Inflammatory macrophage treated with lipopolysaccharide for 1 hour (primary cell): ENCODE measurements at places on chromosomes 4 and X.

DNA sequence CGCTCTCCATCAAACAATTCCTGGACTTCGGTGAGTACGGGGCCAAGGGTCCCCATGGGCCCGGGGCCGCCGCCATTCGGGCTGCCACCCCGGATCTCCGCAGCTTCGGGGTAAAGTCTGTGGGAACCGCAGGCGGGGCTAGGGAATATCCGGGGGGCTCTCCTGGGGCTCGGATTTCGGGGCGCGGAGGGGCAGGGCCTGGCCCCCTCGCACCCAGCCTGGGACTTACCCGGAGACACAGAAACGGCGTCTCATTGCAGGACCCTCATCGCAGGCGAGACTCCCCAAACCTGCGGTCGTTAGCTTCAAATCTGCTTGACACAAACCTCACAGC, 413 bp downstream of the PDK3 start:
- DNase-seq, result no peak

DNA sequence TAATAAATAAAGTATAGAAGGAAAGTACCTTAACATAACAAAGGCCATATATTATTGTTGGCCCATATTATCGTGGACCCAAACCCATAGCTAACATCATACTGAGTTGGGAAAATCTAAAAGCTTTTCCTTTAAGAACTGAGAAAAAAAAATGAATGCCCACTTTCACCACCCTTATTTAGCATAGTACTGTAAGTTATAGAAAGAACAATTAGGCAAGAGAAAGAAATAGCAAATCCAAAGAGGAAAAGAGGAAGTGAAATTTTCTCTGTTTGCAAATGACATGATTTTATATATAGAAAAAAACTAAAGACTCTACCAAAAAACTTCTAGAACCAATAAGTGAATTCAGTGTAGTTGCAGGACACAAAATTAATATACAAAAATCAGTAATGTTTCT, 1854.6 kb downstream of the PCDH7 start:
- DNase-seq, result peak; percentile 22

DNA sequence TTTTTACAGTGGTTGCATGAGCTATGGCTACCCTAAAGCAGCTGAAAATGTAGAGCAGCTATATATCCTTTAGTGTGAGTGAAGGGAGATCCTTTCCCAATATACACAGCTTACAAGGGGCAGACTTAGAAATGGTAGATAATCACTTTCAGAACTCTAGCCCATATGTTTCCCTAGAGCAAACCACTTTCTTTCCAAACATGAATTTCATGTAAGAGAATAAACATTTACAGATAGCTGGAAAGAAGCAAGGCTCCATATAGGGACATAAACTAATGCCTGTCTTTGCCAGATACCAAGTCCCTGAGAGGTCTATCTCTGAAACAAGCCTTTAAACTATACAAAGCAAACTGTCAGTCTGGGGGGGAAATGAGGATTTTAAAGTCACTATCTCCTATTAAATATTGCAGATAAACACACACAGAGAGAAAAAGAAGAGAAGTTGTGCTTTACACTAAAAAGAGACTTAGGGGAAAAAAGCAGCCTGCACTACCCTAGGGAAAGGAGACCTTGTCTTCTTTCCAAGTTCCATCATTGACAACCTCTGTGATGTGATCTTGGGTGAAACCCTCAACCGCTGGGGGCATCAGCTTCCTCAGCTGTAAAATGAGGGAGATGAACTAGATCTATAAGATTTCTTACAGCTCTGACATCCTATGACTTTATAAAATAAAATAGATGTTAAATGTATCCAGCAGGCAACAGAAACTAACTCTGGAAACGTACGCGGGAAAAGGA, 73.6 kb downstream of the TMEM156 start:
- DNase-seq, result no peak

GRCh38 chr4:184949020-184949419, 69.3 kb upstream of the HELT start:
- no peak for DNase-seq

GRCh38 chrX:17944833-17945497, 83.9 kb upstream of the RAI2 start:
- DNase-seq, result no peak

- no peak for DNase-seq
These were observed 99.4 kb upstream of the ATXN3L start for GRCh38 chrX:13419276-13419675.

- no peak for DNase-seq
These were observed 102.3 kb downstream of the SCD5 start for GRCh38 chr4:82696117-82696860.

GRCh38 chr4:18113710-18114331, 92.3 kb upstream of the LCORL start:
- no peak for DNase-seq

- DNase-seq, result peak; percentile 74
These were observed 4.5 kb downstream of the G6PD start for GRCh38 chrX:154541896-154542722.

- DNase-seq, result peak; percentile 52
These were observed 4.2 kb upstream of the TMSB4X start for GRCh38 chrX:12970691-12971202.

GRCh38 chrX:9370893-9371292, 94.0 kb upstream of the TBL1X start:
- peak; percentile 39 for DNase-seq

DNA sequence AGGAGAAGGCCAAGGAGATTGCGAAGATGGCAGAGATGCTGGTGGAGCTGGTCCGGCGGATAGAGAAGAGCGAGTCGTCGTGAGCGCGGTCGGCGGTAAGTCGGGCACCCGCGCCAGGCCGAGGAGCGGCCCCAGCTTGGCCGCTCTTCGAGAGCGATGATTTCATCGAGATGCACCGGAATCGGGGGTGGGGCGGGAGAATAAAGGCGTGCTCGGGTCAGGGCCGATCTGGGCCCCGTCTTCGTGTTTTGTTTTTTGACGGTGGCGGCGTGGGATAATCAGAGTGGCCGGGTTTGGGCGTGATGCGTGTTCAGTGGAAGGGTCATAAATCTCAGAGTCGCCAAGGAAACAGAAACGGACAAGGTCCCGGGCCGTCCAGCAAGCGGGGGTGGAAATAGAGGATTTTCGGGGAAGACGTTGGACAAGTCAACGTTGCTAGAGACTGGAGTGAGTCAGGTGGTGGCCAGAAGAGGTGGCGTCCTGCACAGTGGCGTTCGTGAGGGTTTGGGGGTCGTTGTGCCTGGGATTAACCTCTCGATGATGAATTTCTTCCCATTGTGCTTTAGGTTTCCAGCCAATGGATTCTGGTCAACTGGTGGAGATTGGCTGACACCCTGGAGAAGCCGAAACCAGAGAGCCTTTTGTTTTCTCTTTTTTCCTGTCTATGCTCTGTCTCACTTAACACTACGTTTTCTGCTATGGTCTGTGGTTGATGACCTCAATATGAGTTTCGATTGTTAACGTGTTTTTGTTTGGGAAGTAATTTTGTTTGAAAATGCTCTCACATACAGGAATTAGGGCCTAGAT, 882 bp downstream of the MRFAP1 start:
- peak; percentile 56 for DNase-seq

- DNase-seq, result no peak
These were observed 2.2 kb downstream of the RP2 start for GRCh38 chrX:46838974-46839480.

GRCh38 chr4:126766241-126766640, 866.5 kb upstream of the INTU start:
- no peak for DNase-seq

GRCh38 chrX:115183980-115184379, 5.2 kb upstream of the RBMXL3 start:
- no peak for DNase-seq

- DNase-seq, result peak; percentile 64
These were observed 10.5 kb upstream of the ZCCHC13 start for GRCh38 chrX:74293343-74293946.

GRCh38 chr4:105970371-105970770, 75.1 kb downstream of the NPNT start:
- DNase-seq, result no peak

- DNase-seq, result peak; percentile 35
These were observed 212.3 kb upstream of the FGF13 start for GRCh38 chrX:138923805-138924204.

GRCh38 chr4:24796620-24797019, 1.2 kb downstream of the SOD3 start:
- DNase-seq, result no peak

- DNase-seq, result peak; percentile 11
These were observed 4.7 kb downstream of the THAP9 start for GRCh38 chr4:82905205-82905604.

DNA sequence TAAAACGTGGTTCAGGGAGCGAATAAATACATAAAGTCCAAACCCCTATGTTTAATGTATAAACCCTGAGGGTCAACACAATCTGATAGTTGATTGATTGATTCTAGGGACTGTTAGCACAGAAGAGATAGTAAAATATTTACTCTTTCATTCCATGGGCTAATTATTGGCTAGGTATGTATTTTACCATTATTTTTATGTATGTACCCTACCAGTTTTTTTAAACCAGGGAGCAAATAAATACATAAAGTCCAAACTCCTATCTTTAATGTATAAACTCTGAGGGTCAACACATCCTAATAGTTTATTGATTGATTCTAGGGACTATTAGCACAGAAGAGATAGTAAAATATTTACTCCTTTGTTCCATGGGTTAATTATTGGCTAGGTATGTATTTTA, 40.0 kb downstream of the ZFX start:
- no peak for DNase-seq

DNA sequence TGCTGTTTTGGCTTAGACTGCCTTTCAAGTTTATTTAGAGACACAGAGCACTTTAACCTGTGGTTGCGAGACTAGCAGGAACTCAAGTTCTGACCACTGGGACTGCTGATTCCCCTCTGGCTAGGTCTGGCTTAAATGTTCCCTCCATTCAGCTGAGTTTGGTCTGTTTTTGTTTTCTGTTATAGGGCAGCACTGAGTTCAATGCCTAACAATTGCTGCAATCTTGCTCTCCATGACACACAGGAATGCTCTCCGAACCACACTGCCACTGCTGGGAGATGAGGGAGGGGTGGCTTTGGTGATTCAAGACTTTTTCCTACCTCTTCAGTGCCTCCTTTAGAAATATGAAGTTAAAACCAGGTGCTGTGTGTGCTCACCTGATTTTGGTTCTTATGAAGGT, 106.3 kb upstream of the EOLA2 start:
- no peak for DNase-seq

GRCh38 chrX:11066812-11067211, 44.3 kb upstream of the HCCS start:
- no peak for DNase-seq

- DNase-seq, result no peak
These were observed 3.7 kb upstream of the SH3TC1 start for GRCh38 chr4:8195431-8195830.

GRCh38 chrX:133033010-133033409, 63.9 kb downstream of the USP26 start:
- DNase-seq, result no peak

DNA sequence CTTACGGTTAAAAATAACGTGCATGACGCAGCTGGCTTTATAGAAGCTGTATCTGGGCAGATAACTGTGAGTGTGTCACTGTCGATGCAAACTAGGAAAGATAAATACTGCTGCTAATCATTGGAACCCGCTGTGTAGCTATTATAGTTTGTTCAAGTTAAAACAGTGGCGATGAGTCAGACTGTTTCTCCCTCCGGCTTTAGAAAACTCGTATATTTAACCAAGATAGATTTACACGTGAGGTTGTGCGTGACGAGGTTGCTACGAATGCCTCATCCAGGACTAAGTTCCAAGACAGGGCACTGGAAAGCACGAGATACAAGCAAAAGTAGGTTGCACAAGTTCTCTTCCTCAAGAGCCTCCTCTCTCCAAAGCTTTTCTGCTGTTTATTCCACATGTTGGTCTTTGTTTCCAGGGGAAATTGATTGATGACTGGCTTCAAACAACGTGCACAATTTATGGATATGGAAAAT, 270.7 kb downstream of the FBXW7 start:
- DNase-seq, result no peak

GRCh38 chr4:118769161-118769560, 66.8 kb downstream of the SEC24D start:
- no peak for DNase-seq

DNA sequence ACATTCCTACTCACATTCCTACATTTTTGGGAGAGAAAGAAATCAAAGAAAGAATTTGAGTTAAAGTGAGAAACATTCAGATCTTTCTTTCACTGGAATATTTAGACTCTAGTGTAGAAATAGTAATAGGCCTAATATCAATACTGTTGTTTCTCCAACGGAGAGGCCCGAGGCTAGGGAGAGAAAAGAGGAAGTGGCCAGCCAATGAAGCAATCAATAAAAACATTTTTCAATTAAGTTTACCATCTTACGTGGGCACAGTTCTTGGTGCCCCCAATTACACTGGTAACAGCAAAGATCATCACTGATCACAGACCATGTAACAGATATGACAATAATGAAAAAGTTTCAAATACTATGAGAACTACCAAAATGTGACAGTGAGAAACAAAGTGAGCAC, 281.4 kb downstream of the GPM6A start:
- no peak for DNase-seq

DNA sequence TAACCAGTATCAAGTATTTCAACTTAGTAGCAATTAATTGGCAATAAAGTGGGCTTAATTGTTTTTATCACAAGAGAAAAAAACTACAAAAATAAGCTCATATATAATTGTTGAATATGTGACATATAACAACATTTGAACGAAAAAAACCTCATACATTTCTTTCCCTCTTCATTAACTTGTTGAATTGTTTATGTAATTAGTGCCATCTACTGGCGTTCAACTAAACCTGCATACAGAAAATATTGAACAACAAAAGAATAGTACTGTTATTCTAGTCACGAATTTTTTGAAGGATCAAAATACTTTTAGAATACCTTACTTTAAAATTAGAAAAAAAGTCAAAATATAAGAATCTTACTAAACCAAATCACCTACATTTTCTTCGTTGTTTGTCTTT, 586.5 kb upstream of the FTHL17 start:
- DNase-seq, result peak; percentile 11

- peak; percentile 96 for DNase-seq
These were observed 357.8 kb downstream of the MID1IP1 start for GRCh38 chrX:39158801-39159657.

DNA sequence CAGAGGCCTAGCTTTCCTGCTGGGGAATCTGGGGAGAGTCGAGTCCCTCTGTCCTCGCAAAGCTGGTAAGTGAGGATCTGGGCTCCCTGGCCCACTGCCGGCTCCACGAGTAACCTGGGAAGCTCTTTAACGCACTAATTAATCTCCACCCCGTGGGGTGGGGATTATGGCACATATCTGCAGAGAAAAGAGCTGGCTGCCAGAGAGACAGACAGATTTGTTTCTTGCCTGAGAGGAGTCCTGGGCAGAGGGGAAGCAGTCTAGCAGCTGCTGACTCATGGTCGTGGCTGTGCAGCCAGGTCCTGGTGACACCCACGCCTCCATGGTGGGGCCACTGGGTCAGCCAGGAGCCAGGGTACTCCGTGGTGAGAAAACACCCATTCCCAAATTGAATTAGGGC, 14.0 kb downstream of the SORCS2 start:
- DNase-seq, result no peak

- no peak for DNase-seq
These were observed 36.8 kb downstream of the C4orf51 start for GRCh38 chr4:145716661-145717200.

GRCh38 chrX:37817176-37817575, 30.2 kb downstream of the DYNLT3 start:
- DNase-seq, result no peak

GRCh38 chrX:154991039-154991438, 31.5 kb downstream of the F8 start:
- DNase-seq, result no peak
